D721Med (cell line): ENCODE measurements at places on chromosomes 1 and 21.

GRCh38 chr1:197180252-197180878 is 33.9 kb upstream of the ASPM start:
- no peak for DNase-seq

GRCh38 chr21:37557261-37557950 is 190.8 kb downstream of the DYRK1A start:
- no peak for DNase-seq

DNA sequence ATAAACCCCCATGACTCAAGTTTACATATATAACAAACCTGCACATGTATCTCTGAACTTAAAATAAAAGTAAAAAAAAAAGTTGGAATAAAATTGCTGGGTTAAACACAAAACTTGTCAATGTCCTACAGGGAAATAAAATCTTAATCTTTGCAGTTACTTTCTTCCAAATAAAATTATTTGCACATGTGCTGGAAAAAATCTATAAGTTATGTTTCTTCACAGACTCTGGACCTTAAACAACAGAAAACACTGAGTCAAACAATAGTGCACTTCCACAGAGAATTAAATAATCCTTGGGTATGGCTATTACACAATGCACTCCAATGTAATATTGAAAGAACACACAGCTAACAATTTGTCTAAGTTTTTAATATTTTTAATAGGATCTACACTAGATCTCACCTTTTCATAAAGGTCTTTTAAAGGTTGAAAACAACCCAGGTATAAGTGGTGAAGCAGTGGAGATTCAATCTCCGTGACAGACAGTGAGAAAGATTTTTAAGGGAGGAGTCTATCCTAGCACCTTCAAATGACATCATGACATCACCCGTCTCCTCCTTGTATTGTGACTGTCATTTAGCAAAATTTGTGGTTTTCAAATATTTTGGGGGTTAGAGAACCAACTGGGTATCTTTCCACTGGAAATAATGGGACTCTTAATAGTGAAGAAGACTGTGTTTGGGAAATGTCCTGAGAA is 25.2 kb upstream of the FGGY start:
- DNase-seq: no peak

- DNase-seq: no peak
Measured at GRCh38 chr1:168235548-168235885, 9.7 kb downstream of the SFT2D2 start.
